ENCODE measurements at places on chromosomes 4 and X.

DNA sequence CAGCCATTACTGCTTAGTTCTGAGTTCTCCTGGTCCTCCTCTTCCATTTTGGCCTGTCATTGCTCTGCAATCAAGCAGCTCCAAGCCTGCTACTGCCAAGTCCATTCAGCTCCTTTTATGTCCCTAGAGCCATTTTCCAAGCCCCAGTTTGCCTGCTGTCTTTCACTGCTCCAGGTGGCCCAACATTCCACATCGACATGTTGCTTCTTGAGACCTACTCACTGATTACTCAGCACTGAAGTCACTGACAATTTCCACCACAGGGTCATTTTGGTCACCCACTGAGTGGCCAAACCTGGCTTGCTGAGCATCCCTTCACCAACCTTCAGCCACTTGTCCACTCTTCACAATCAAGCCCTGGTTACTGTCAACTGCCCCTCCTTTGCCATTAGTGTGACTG lies 27.2 kb downstream of the LRIT3 start:
- DNase-seq = no peak

- no peak for DNase-seq
These were observed 60.4 kb downstream of the CAMK2D start for GRCh38 chr4:113701169-113701568.

DNA sequence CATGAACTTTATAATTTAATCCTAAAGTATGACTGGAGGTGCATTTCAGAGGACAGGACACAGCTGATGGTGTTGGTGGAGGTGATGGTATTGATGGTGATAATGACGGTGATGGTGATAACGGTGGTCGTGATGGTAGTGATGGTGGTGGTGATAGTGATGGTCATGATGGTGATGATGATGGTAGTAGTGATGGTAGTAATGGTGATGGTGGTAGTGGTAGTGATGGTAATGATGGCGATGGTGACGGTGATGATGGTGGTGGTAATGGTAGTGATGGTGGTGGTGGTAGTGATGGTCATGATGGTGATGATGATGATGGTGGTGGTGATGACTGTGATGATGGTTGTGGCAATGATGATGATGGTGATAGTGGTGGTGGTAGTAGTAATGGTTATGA lies 40.4 kb downstream of the SLC2A9 start:
- no peak for DNase-seq

DNA sequence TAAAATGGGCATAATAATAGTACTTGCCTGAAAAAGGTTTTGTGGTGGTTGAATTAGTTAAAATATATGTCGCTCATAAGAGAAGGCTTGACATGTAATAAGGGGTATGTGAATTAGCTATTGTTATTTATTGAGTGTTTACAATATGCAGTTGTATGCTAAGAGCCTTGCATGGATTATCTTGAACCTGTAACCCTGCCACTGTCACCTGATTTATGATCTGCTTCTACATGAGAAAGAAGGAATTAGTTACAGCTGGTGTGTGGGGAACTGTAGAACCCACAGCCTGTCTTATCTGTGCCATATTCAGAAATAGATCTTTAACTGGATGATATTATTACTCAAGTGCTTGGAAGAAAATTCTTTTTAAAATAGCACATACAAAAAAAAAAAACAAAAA lies 227.7 kb downstream of the LDB2 start:
- DNase-seq = no peak

DNA sequence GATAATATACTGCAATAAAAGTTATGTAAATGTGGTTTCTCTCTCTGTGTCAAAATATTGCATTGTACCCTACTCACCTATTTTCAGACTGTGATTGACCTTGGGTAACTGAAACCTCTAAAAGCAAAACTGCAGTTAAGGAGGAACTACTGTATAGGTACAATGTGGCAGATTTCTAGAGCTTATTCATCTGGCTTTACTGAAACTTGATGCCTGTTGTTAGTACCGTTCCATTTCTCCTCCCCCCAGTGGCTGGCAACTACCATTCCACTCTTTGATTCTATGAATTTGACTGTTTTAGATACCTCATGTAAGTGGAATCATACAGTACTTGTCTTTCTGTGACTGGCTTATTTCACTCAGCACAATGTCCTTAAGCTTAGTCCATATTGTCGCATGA lies 61.9 kb downstream of the HOPX start:
- no peak for DNase-seq

All from suppressor macrophage (primary cell).